ENCODE measurements at places on chromosomes 3 and 15.
A peak's percentile ranks its signal among the peaks of the same experiment; 100 is the strongest.

DNA sequence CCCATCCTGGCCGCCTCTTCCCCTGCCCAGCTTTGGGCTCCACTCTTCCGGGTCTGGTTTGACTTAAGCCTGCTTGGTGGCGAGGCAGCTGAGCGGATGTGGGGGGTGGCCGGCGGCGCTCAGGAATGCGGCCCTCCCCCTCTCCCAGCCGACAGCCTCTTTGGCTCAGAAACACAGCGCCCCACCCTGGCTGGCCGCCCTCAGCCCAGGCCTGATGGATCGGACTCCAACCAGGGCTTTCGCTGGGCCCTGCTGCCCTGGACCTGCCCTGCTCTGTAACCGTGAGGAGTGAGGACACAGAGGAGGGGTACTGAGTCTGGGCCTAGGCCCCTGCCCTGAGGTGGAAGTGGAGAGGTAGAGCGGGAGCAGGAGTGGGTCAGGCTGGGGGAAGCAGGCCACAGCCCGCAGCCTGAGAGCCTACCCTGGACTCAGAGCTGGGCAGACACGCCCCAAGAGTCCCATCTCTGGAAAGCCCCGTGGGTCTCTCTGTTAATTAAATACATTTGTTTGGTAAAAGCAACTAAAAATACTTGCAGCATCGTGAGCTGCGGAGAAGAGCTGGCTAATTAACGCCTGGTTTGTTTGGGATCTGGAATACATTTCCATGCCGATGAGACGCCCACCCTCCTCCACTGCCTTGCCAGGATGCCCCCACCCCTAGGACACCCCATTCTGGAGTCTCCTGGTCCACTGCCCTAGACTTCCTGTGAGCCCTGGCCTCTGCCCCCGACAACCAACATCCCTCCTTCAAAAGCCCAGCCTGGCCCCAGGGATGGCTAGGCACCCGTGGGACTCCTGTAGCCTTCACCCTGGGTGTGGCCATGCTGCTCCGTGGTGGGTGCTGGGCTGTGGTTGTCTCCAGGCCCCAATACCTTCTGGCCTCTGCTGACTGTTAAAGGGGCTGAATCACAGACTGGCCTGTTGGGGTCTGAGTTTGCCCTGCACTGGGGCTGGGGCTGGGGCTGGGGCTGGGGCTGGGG, 19.6 kb downstream of the PLXNA1 start:
- DNase-seq: peak; percentile 91

DNA sequence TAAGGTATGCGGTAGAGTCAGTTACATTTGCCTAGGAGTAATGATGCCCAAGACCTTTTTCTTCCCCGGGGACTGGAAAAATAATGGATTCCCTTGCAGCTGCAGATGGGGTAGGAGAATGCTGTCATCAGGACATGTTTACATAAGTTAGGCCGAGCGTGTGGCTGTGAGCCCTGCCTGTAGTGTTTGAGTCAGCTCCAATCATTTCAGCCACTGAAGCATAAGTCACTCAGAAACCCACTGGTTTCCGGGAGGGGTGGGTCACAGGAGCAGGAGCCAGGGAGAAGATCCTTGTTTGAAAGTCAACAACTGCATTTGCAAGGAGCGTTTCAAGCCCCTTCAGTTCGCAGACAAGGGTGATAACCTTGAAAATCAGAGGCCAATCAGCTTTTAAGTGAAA, 562.3 kb downstream of the MCTP2 start:
- no peak for DNase-seq

GRCh38 chr3:101809178-101810021, 30.4 kb downstream of the NXPE3 start:
- DNase-seq: peak; percentile 32

DNA sequence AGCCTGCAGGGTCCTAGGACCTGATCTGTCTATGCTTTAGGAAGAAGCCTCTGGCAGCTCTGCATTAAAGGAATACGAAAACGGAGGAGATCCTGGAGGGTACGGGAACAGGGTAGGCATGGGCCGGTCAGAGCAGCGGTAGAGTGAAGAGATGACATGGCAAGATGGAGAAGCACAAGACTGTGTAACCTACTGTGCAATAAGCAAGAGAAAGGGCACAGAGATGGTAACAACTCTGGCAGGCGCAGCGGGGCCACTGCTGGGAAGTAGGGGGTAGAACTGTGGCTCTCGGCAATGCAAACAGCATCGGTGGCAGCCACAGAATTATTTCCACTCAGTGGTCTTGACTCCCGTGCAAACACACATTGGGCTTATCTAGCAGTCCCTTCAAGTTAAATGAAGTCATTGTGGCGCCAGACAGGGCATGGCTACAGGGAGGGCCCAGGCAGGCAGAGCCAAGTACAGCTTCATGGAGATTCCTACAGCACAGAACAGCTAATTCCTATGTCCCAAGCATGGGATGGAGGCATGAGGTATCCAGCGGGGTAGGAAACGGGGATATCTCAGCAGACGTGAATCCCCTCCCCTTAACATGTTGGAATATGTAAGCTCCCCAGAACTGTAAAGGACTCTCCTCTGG, 28.8 kb downstream of the WHAMM start:
- no peak for DNase-seq

- peak; percentile 76 for DNase-seq
Observed at GRCh38 chr15:85485956-85486567, 105.7 kb downstream of the AKAP13 start.

DNA sequence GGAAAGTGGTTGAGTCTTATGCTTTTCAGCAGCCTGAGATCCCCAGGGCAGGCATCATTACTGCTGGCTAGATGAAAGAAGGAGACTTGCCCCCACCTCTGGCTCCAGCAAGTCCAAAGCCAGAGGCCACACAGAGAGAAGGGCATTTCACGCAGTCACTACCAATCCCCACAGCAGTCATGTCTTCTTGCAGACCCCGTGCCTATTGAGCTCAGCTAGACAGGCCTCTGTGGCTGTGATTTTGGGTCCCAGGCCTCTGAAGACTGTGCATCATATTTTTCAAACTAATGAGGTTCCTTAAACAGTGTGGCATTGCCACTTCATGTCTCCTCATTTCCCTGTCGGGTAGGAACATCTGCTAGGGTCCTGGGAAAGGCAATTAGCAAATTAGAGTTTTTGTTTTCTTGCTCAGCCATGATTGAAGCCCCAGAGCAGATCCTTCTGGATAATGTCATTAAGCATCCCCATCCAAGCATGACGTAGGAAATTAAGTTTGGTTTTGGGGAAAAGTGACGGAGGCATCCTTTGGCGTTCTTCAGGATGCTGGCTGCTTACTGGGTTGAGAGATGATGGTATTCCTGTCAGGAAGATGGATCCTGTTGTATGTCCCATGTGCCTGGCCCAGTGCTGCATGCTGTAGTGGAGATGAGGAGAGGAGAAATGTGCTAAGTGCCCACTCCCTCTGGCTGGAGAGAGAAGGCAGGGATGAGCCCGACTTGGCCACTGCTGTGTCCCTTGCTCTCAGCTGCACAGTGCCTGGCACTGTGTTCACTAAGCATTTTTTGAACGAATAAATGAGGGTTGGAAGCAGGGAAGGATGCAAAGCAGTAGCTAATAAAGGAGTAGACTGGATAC, 7.0 kb downstream of the SPSB4 start:
- no peak for DNase-seq

DNA sequence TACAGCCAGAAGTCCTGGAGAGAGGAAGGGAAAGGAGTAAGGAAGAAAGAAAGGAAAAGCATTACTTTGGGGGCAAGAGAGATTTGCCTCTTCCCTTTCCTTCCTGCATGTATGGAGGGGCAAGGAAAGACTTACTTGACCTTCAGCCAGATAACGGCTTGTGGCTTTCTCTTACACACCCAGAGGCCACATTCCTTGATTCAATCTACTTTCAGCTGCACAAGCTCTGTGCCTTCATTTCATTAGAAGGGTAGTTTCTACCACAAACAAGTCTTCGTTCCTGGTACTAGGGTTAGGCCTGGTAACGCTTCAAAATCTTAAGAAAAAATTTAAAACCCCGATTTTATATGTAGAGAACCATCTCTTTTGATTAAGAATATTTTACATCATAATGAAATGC, 835.9 kb downstream of the TUSC7 start:
- DNase-seq: no peak

DNA sequence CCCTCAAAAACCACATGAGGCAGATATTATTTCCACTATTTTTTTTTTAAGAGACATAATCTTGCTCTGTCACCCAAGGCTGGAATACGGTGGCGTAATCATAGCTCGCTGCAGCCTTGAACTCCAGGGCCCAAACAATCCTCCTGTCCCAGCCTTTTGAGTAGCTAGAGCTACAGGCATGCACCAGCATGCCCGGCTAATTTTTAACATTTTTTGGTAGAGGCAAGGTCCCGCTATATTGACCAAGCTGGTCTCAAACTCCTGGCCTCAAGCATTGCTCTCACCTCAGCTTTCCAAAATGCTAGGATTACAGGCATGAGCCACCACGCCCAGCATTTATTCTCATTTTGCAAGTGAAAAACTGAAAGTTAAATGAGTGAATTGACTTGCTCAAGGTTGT, 50.8 kb upstream of the PIAS1 start:
- no peak for DNase-seq

DNA sequence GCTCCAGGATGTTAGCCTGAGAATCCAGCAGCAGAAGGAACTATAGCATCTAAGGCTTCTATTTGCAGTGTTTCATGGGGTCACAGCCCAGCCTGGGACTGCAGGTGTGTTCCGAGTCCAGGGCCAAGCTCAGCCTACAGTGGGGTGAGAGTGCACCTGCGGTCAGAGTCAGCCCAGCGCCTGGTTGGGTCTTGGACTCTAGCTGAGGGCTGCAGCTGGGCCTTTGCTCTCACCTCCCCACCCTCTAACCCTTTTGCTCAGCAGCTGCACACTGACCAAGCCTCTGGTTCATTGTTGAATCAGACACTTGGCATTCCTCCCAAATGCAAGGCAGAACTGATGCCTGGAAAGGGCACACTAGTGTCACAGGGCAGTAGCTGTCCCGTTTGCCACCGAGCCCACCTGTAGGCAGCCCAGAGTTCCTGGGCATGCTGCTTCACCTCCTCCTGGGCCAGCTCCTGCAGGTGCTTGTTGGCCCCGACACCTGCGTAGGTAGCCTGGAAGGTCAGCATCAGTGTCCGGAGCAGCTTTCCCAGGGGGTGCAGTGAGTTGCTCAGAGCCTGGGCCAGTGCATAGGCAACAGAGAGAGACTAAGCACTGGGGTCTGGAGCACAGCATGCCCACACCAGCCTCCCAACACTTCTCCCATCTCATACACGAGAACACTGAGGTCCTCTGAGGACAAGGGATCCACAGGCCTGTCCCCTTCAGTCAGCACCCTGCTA, 17.5 kb downstream of the ALS2CL start:
- no peak for DNase-seq

DNA sequence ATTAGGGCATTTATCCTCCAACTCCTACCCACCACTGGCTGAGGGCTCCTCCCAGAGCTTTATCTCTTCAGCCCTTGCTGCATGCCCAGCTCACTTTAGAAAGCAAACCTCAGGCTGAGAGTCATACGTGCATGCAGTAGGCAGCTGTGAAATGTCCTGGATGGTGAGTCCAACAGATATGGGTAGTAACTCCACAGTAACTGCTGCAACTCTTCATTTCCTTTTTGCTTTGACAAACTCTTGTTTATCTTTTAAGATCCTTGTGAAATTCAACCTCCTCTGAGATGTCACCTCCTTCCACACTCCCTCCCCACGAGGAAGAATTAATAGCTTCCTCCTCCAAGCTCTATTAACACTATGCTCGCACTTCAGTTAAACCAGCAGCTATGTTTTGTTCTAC, 35.9 kb upstream of the CTNNB1 start:
- no peak for DNase-seq

- DNase-seq: no peak
Observed at GRCh38 chr3:30708472-30708871, 102.1 kb downstream of the TGFBR2 start.

DNA sequence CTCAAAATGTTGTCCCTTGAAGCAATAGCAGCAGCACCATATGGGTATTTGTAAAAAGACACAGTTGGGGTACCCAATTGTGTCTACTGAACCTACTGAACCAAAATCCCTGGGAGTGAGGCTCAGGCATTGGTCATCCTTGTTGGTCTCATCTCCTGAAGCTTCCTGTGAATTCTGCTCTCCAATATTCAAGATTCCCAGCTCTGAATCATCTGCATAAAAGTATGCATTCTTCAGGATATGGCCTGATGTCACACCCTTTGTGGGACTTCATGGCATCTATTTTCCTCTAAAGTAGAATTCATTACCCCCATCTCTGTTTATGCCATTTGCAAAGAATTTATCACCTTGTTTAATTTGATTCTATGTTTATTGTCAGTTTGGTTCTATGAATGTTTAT, 13.3 kb upstream of the PTX3 start:
- no peak for DNase-seq

DNA sequence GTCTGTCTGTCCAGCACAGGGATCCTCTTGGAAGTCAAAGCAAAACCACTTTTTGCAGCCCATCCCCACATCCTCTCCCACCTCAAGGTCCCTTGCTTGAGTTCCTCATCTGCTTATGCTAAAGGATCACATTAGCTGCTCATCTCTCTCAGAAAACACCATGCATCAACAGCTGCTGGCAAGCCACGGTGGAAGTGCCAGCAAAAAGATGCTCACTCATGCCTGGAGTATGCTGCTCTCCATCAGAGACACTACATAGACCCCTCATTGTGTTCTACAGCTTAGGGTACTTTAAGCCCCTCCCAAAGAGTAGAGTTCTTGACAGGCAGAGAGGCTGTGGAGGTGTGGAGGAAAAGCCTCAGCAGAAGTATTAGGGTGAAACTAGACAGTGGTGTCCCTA, 94.6 kb upstream of the COL8A1 start:
- no peak for DNase-seq

- no peak for DNase-seq
Observed at GRCh38 chr3:81696090-81696489, 65.4 kb downstream of the GBE1 start.

- no peak for DNase-seq
Observed at GRCh38 chr3:143201045-143201444, 81.5 kb downstream of the CHST2 start.

- DNase-seq: no peak
Observed at GRCh38 chr3:16112910-16113504, 61.5 kb upstream of the GALNT15 start.

- DNase-seq: no peak
Observed at GRCh38 chr3:170367797-170368196, 10.3 kb downstream of the SKIL start.

DNA sequence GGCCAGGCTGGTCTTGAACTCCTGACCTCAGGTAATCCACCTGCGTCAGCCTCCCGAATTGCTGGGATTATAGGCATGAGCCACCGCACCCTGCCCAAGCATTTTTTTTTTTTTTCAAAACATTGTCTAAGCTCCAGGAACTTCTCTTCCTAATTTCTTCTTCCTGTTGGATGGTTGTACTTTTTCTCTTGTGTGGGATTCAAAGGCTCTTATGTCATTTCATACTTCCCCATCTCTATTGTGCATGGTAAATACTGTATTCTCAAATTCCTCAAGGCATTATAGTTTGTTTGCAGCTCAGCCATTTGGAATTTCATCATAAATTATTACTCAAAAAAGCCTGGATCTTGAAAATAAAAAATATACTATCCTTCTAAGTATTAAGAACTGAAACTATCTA, 199.1 kb upstream of the GADL1 start:
- DNase-seq: no peak

DNA sequence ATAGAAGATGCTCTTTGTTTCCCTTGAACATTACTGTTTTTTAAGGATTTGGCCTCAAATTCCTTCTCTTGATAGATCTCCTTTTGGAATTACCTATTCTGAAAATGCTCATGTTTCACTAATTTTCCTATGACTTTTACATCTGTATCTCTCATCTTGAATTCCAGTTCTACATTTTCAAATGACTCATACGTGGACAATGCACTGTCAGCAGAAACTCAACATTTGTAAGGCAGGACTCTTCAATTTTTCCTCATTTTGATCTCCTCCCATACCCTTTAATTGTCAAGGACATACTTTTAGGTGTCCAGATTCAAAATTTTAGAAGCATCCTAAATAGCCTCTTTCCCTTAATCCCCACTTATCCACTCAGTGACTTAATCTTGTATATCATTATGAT, 341.0 kb upstream of the RASGRP1 start:
- DNase-seq: no peak
